Amniotic stem cell (primary cell): ENCODE measurements at places on chromosomes 7 and 10.

DNA sequence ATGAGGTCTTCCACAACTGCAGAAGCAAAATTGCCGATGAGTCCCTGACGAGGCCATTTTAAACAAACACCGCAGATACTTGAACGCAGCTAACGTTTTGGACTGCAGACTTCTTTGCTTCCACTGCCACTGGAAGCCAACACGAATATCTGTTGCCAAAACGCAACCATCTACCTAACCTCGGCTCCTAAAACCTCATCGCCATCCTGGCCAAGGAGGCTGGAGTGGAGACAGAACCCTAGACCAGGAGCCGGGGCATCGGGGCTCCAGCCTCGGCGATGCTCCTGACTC, 493 bp downstream of the WDR91 start:
- no peak for DNase-seq

- DNase-seq: no peak
Observed at GRCh38 chr7:151115121-151115835, 29.0 kb downstream of the AGAP3 start.

DNA sequence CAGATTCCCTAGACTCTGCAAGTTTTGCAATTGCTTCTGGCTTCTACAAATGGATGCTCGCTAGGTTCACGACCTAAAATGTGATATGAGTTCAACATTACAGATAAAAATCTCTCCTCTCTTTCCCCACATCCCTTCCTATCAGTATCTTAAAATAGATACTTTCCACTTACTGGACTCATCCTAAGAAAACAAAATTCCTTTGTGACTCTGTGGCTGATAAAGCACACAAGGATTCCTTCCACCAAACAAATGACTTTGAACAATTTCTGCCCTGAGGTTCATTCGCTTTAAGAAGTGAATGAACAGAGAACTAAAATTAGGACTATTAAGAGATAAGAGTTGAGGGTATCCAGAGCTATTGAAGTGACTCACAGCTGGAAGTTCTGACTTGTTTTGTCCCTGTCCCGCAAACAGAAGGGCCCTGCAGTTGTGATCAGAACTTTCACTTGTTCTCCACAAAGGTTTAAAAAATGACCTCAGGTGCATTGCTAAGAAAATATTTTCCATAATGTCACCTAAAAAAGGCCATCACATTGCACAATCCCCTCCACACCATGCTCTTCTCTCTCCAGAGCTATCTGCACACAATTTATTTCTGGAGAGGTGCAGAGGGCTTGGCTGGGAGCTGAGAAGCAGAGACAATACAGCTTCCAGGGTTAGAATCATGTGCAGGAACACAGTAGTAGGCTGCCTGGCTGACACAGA, 96.1 kb downstream of the PIP4K2A start:
- DNase-seq: no peak

GRCh38 chr7:137953043-137953664, 48.7 kb downstream of the CREB3L2 start:
- no peak for DNase-seq

DNA sequence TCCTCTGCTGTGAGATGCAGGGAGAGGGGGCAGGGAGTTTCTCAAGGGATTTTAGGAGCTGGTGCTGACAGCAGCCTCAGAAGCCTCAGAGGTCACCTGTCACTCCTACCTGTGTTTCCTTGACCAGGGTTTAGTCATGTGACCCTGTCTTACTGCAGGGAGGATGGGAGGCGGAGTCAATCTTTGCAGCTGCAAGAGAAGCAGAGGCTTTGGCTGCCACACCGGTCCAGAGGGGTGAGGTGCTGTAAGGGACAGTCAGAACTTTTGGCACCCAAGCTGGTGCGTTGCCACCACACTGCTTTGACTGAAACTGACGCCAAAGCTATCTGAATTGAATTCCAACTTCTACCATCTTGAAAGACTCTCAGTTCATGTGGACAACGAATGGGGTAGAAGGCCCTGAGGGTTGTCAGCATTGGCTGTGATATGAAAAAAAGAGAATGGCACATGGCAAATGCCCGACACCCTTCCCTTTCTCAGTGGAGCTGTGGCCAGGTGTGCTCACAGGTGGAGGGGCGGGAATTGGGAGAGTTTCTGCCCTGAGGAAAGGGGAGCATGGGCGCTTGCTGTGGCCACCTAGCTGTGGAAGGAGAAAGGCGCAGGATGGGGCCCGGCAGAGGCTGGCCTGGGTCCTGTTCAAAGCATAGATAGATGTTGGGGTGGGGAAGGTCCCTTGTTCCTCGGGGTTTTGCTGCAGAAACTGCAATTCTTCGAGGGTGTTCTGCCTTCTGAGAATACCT, 69.3 kb downstream of the ARHGAP22 start:
- DNase-seq: no peak

GRCh38 chr7:43163885-43164284, 51.4 kb downstream of the HECW1 start:
- no peak for DNase-seq

DNA sequence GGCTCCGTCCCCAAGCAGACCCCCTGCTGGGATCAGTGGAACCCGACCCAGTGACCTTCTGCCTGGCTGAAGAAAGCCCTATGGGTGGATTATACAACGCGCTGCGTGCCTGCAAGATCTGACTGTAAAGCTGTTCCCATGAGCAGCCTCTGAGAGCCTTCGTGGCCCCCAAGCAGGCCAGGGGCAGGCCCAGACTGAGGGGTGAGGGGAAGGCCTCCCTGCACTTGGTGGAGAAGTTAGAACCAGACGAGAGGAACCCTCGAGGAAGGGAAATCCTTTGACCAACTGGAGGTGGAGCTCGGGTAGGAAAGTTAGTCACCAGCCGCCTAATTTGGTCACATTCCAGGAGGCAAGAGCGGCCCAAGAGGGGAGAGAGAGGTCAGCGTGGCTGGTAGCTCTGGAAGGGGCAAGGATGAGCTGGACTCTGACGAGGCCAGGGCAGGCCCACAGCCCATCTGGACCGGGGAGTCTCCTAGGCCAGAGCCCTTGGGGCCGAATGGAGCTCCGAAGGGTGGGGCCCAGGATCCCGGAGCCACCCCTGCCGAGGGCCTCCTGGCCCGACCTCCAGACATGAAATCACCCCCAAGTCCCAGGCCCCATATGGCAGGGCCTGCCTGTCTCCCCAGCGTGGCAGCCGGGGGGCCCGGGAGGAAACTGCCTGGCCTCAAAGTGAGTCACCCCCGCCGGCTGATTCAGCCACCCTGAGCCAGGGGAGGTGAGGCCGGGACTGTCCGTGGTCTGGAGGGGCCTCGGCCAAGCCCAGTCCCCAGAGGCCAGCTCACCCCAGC, 23.3 kb upstream of the PDGFA start:
- peak; percentile 73 for DNase-seq

DNA sequence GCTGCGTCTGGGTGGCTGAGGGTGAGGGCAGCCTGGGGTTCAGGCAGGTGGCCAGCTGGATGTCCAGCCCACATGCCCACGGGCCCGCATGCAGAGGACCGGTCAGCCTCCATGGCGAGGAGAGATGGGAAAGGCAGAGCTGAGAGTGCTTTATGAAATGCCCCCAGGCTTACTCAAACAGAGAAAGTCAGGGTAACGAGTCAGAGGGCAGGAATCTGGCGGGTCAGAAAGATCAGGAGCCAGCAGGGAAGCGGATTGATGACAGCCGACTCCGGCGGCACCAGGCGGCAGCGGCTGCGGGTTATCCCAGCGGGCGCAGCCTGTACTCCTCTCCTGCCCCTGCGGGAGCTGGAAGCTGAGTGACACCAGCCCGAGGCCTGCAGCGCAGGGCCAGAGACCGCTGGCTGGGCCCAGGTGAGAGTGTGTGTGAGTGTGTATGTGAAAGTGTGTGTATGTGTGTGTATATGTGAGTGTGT, 13.4 kb downstream of the SLC13A4 start:
- peak; percentile 65 for DNase-seq

- DNase-seq: no peak
Observed at GRCh38 chr7:102424129-102424551, 9.2 kb upstream of the ORAI2 start.

GRCh38 chr7:35252612-35253459, 1.1 kb downstream of the TBX20 start:
- no peak for DNase-seq

DNA sequence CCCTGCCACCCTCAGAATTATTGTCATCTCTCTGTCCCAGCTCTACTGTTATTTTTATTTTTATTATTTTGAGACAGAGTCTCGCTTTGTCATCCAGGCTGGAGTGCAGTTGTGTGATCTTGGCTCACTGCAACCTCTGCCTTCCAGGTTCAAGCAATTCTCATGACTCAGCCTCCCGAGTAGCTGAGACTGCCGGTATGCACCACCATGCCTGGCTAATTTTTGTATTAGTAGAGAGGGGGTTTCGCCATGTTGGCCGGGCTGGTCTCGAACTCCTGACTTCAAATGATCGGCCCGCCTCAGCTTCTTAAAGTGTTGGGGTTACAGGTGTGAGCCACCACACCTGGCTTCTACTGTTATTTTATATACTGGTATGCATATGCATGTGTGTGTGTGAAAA, 11.0 kb downstream of the CALHM2 start:
- DNase-seq: no peak

DNA sequence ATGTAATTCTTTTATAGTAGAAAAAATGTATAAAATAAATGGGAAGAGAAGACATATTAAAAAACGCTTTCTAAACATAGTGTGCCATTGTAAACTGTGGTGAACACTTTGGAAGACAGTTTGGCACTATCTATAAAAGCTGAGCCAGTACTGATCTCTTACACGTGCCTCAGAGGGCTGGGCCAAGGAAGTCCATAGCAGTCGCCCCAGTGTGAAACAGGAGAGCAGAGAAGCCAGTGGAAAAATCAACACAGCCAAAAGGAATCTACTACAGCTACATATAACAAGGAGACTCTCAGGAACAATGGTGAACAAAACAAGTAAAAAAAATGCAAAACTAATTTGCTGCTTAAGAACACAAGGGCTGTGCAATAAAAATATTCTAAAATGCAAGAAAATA, 20.6 kb downstream of the SEPHS1 start:
- DNase-seq: no peak

DNA sequence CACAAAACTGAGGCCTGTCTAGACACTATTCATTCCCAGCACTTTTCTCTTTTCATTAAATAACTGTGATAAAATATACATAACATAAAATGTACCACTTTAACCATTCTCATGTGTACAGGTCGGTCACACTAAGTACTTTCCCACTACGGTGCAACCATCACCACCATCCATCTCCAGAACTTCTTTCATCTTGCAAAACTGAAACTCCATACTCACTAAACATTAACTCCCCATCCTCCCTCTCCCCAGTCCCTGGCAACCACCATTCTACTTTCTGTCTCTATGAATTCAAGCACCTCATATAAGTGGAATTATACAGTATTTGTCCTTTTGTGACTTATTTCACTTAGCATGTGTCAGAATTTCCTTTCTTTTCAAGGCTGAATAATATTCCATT, 53.0 kb downstream of the ARHGAP12 start:
- no peak for DNase-seq

- DNase-seq: no peak
Observed at GRCh38 chr7:45084901-45085618, 3.7 kb downstream of the NACAD start.

GRCh38 chr7:85215098-85215497, 28.2 kb upstream of the SEMA3D start:
- no peak for DNase-seq

DNA sequence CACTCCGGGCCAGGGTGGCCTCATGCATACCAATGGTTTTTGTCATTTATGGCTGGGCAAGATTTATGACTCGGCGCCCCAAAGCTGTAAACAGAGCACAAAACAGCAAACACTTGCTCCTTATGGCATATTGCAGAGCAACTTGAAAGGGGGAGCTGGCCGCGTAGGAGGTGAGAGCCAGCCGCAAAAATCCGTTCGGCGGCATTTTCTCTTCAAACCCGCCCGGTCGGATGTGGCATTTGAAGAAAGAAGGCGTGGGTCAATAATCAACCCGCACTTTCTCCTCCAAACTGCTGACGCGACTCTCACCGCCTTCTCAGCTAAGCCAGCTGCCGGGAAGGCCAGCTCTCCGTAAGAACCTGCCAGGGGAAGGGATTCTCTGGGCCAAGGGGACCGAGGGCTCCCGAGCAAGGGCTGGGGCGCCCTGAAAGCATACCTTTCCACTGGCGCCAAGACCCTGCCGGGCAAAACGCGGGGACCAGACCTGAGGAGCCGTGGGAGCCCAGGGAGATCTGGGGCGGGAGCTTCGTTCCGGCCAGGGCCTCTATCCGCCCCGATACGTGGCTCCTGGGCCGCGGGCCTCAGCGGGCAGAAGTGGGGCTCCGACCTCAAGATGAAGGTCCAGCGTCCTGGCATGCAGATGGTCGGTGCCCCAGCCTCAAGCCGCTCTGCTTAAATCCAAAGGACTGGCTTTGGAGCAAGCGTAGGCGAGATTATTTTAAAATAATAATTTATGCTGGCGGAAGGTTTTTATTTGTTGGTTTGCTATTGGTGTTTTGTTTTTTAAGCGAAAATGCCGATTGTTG, 12.9 kb upstream of the HOXA2 start:
- no peak for DNase-seq

- DNase-seq: no peak
Observed at GRCh38 chr7:73888959-73889358, 28.0 kb downstream of the TMEM270 start.

DNA sequence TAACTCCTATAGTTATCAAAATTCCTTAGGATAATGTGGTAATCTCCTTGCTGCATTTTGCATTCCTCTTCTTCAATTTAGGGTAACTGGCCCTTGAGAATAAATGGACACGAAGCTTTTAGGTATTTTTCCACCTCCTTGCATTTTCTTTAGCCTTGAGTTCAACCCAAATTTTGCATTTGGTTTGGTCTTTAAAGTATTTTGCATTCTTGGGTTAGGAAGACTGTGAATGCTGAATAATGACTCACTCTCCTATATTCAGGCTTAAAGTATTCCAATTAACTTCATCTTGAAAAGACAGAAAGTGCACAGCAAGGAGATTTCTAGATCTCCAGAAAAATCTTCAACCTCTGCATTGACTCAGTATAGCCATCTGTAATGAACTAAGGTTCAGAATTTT, 47.3 kb downstream of the TFPI2 start:
- peak; percentile 22 for DNase-seq

DNA sequence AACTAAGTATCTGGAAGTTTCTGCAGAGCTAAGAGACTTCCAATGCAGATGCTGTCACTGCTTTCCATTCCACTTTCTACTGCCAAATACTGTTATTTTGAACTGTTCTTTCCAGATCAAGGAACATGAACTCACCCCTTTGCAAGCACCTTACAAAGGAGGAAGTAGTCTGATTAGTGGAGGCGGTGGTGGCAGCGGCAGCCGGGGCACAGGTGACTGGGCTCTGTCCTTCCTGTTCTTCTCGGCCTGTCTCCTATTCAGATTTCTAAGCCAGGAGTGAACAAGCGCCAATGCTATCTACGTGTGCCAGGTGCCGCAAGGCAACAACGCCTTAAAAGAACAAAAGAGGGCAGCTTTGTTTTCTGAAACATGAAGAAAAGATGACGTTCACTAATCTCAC, 44.9 kb downstream of the BEND7 start:
- DNase-seq: no peak

GRCh38 chr7:113119429-113119828, 1.1 kb upstream of the SMIM30 start:
- no peak for DNase-seq

GRCh38 chr7:155381852-155382801, 75.8 kb upstream of the EN2 start:
- DNase-seq: no peak

- no peak for DNase-seq
Observed at GRCh38 chr10:96835899-96836298, 3.8 kb downstream of the LCOR start.
